Mucosa of gallbladder (tissue), 1 donor: ENCODE measurements at places on chromosomes 6 and 20. TPM values are rescaled to one million over a fixed set of nuclear protein-coding genes. Genes with fewer than 3 reads are reported as not detected.

The CLDN20 gene
- 0.23 TPM for total RNA-seq

The RPS6KA2 gene
- total RNA-seq = 36.1 TPM

The PTPRK gene
- 209 TPM for total RNA-seq

The ISM1 gene
- 0.95 TPM for total RNA-seq
